Adrenal gland (tissue), 19 donors: ENCODE measurements at places on chromosomes 11 and 22. TPM values are rescaled to one million over a fixed set of nuclear protein-coding genes. Genes with fewer than 3 reads are reported as not detected.
A peak's percentile ranks its signal among the peaks of the same experiment; 100 is the strongest.

NDUFS3 gene
- 139 TPM for total RNA-seq

MAP6 gene
- 21.6 TPM for total RNA-seq

NFAM1 gene
- 0.44 TPM for total RNA-seq

MYEOV gene
- total RNA-seq = not detected

CCDC15 gene
- 4.0 TPM for total RNA-seq

MRGPRE gene
- not detected for total RNA-seq

GRCh38 chr11:94751786-94752185, 16.4 kb upstream of the AMOTL1 start:
- no peaks in the 10 kb centered on the region for H3K36me3 ChIP-seq
- H3K27me3 ChIP-seq = no peaks in the 10 kb centered on the region
- no peak for DNase-seq
- H3K27ac ChIP-seq = no peak overlapping the region
- H3K4me1 ChIP-seq = peaks cover 10% of the 10 kb centered on the region

- H3K27me3 ChIP-seq = peaks cover 4% of the 10 kb centered on the region
- no peaks in the 10 kb centered on the region for H3K4me1 ChIP-seq
- DNase-seq = no peak
- H3K36me3 ChIP-seq = peaks cover 10% of the 10 kb centered on the region
- H3K4me3 ChIP-seq = peak overlapping the region; percentile 56
These were observed 4.1 kb downstream of the LRRC32 start for GRCh38 chr11:76666408-76666807.

- H3K4me1 ChIP-seq = peaks cover 10% of the 10 kb centered on the region
- no peaks in the 10 kb centered on the region for H3K36me3 ChIP-seq
- H3K4me3 ChIP-seq = no peak overlapping the region
- DNase-seq = no peak
- no peak overlapping the region for H3K27ac ChIP-seq
- H3K27me3 ChIP-seq = no peaks in the 10 kb centered on the region
These were observed 49.7 kb downstream of the TBC1D22A start for GRCh38 chr22:46812034-46812605.

DNA sequence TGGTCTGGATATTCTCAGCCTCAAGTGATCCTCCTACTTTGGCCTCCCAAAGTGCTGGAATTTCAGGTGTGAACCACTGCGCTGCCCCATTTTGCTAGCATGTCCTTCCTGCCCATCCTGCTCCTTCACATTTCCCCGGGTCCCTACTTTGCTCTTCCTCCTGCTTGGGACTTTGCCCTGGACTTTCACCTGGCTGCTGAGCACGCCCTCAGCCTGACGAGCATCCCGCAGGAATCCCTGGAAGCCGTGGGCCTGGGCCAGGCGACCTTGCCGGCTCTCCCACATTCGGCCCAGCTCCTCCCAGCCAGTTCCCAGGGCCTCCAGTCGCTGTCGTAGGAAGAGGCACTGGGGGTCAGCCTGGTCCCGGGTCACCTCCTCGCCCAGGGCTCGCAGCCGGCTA, 22.6 kb upstream of the RBM4B start:
- no peak overlapping the region for H3K4me3 ChIP-seq
- no peaks in the 10 kb centered on the region for H3K4me1 ChIP-seq
- DNase-seq = no peak
- peaks cover 25% of the 10 kb centered on the region for H3K36me3 ChIP-seq
- H3K27me3 ChIP-seq = no peaks in the 10 kb centered on the region

DNA sequence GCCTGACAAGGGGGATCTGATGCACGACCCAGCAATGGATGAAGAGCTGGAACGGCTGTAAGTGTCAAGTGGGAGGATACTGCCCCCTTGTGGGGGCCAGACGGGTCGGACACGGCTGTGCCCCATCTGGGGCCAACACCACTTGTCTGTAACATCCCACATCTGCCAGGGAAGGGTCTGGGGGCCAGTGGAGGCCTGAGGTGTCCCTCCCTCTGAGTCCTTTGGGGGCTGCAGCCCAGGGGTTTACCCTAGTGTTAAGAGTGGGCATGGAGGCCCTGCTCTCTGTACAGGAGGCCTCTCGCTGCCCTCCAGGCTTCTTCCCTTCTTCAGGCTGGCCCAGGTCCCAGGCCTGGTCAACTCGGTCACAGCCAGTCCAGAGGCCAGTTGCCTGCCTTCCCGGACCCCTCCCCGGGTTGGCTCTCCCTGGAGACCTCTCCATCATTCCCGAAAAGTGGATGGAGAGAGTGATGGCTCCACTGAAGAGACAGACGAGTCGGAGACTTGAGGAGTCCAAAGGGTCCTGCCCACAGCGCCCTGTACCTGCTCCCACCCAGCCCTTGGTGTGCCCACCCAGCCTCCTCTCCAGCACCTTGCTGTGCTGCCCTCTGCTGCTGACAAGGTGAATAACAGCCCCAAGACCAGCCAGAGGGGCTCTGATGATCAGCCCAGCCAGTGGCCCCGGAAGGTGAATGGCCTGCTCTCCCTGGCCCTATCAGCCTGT, 15.4 kb downstream of the ARFGAP2 start:
- H3K36me3 ChIP-seq = peaks cover 28% of the 10 kb centered on the region
- DNase-seq = peak; percentile 74
- H3K4me1 ChIP-seq = peaks cover 5% of the 10 kb centered on the region
- no peak overlapping the region for H3K4me3 ChIP-seq

GRCh38 chr11:71481101-71481960, 28.3 kb downstream of the NADSYN1 start:
- H3K36me3 ChIP-seq = no peaks in the 10 kb centered on the region
- H3K27ac ChIP-seq = no peak overlapping the region
- H3K27me3 ChIP-seq = no peaks in the 10 kb centered on the region
- H3K4me3 ChIP-seq = no peak overlapping the region

- H3K27ac ChIP-seq = peak overlapping the region; percentile 95
- no peaks in the 10 kb centered on the region for H3K27me3 ChIP-seq
- no peaks in the 10 kb centered on the region for H3K4me1 ChIP-seq
- H3K36me3 ChIP-seq = peaks cover 67% of the 10 kb centered on the region
These were observed 14.5 kb downstream of the PCSK7 start for GRCh38 chr11:117217141-117218084.

GRCh38 chr11:130533871-130534270, 85.4 kb downstream of the ADAMTS15 start:
- H3K4me1 ChIP-seq = no peaks in the 10 kb centered on the region
- H3K27me3 ChIP-seq = no peaks in the 10 kb centered on the region
- DNase-seq = no peak
- H3K4me3 ChIP-seq = no peak overlapping the region

GRCh38 chr11:57762235-57762861, 746 bp downstream of the CTNND1 start:
- no peaks in the 10 kb centered on the region for H3K27me3 ChIP-seq
- no peaks in the 10 kb centered on the region for H3K36me3 ChIP-seq
- DNase-seq = no peak
- peak overlapping the region; percentile 35 for H3K4me3 ChIP-seq
- peak overlapping the region; percentile 94 for H3K27ac ChIP-seq
- H3K4me1 ChIP-seq = peaks cover 36% of the 10 kb centered on the region

DNA sequence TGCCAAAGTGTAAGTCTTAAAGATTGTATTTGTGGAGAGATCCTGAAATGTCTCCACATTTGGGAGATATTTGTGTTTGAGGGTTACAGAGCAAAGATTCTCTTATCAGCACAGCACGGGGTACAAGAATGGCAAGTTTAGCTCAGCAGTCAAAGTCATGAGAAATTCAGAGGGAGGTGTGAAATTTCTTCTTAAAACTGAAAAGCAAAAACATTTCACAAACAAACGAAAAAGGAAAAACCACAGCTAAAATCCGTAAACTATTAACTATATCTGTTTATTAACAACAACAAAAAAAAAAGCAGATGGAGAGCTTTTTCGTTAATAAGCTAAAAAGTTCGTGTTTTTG, 40.9 kb upstream of the ETS1 start:
- no peak overlapping the region for H3K4me3 ChIP-seq
- H3K27me3 ChIP-seq = no peaks in the 10 kb centered on the region
- H3K4me1 ChIP-seq = peaks cover 3% of the 10 kb centered on the region
- DNase-seq = no peak
- H3K36me3 ChIP-seq = no peaks in the 10 kb centered on the region
- peak overlapping the region; percentile 30 for H3K27ac ChIP-seq

DNA sequence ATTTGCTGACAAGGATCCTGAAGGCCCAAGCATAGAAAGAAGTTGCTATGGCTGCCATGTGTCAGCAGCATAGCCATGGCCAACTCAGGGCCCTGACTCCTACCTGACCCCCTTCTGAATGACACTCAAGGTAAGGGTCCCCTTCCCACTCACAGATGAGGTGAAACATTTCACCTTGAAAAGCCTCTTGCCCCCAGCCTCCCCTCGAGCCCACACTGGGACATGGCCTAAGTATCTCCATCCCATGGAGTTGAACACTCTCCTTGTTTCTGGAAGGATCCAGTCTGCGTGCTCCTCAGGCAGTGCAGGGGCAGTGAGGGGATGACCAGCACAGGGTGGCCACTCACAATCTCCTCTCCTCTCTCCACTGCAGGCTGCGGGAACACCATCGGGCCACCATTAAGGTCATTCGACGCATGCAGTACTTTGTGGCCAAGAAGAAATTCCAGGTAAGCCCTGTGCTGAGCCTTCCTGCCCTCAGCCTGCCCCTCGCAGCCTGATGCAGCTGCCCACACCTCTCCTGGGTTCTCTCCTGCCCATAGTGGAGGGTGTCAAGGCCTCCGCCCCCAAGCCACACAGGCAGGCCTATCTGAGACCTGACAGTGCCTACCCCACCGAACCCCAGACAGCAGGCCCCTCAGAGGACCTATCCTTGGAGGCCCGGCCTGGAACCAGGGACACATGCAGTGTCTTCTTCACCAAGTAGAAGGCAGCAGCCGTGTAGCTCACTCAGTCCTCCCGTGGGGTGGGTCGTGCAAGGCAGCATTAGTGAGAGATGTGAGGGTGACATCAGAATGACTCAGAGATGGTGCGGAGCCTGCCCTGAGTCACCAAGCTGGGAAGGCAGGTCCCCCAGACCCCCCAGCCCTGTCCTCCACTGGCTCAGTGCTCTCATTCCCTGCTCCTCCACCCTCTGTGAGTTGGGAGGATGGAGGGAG, 68.9 kb upstream of the KCNQ1OT1 start:
- H3K4me1 ChIP-seq = no peaks in the 10 kb centered on the region
- peak overlapping the region; percentile 61 for H3K27ac ChIP-seq
- no peaks in the 10 kb centered on the region for H3K27me3 ChIP-seq
- H3K4me3 ChIP-seq = no peak overlapping the region
- DNase-seq = peak; percentile 82

DNA sequence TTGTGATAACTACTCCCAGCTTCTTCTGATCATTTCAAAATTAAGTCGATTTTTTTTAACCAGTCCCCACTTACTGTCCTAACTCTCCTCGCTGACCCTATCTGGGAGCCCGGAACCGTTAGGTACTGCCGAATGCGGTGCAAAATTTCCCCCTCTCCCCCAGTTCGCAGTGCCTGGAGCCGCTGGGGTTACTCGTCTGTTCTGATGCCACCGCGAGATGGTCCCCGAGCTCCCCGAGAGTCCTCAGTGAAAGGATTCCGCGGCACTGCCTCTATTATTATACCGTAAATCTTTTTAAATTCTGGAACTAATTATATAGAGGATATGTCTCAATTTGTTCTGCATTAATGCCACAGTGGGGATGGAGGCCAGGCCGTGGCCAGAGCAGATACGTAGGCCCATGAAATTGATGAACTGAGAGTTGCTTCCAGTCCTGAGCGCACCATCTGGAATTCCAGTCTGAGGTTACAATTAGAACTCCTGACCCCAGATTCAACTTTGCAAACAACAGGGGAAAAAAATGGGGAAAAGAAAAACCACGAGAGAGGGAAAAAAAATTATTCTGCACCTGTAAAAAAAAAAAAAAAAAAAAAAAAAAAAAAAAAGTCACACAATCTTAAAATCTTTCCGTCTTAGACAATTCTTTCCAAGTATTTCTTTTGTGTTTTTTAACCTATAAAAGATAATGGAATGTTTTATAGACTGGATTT, 4.3 kb upstream of the WT1 start:
- no peak overlapping the region for H3K4me3 ChIP-seq
- H3K27me3 ChIP-seq = peaks cover 84% of the 10 kb centered on the region
- no peak overlapping the region for H3K27ac ChIP-seq
- H3K36me3 ChIP-seq = no peaks in the 10 kb centered on the region

DNA sequence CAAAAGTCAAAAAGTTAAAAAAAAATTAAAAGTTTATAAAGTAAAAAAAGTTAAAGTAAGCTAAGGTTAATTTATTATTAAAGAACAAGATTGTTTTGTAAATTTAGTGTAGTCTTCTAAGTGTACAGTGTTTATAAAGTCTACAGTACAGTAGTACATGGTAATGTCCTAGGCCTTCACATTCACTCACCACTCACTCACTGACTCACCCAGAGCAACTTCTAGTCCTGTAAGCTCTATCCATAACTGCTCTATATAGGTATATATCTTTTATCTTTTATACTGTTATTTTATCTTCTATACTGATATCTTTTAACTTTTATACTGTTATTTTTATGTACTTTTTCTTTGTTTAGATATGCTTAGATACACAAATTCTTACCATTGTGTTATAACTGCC, 11.2 kb downstream of the C2CD3 start:
- peaks cover 12% of the 10 kb centered on the region for H3K36me3 ChIP-seq
- H3K27ac ChIP-seq = no peak overlapping the region
- no peak for DNase-seq

GRCh38 chr11:115184901-115185300, 319.3 kb downstream of the CADM1 start:
- no peaks in the 10 kb centered on the region for H3K36me3 ChIP-seq
- no peak for DNase-seq
- H3K4me3 ChIP-seq = no peak overlapping the region
- no peaks in the 10 kb centered on the region for H3K27me3 ChIP-seq
- H3K27ac ChIP-seq = no peak overlapping the region

DNA sequence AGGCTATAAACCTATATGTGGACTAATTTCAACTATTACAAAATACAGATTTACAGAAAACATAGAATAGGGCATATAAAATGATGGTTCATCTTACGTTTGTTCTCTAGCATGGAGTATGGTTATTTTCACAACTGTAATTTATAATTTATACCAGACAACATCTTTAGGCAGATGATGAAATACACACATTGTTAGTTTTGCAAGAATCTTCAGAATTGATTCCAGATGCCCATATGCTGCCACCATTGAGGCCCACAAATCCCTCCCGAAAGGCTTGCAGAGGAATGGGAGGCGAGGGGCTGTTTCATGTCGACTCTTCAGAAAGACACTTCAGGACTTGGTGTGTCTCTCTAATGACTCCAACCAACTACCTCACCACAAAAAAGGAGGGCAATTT, 6.2 kb downstream of the PTPN5 start:
- H3K4me1 ChIP-seq = no peaks in the 10 kb centered on the region
- H3K27me3 ChIP-seq = peaks cover 14% of the 10 kb centered on the region
- H3K4me3 ChIP-seq = no peak overlapping the region
- DNase-seq = no peak

DNA sequence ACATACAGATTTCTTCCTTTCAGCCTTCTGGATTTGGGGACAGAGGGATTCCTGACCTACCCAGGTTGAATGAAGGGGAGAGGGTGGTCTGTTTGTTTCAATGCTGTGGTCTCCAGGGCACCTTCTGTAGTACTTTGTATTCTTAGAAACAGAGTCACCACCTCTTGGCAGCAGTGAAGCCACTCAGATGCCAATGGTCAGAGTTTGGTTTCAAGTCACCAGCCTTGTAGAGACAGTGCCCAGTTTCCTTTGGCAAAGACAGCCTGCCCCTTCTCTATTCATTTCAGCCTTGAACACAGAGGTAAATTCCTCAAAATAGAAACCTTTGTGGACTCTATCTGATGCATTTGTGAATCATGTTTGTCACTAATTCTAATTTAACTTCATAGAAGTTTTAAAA, 111.7 kb upstream of the RASSF10 start:
- H3K27me3 ChIP-seq = no peaks in the 10 kb centered on the region
- no peak overlapping the region for H3K4me3 ChIP-seq
- H3K36me3 ChIP-seq = peaks cover 2% of the 10 kb centered on the region

GRCh38 chr11:1348146-1348795, 38.8 kb upstream of the TOLLIP start:
- no peak overlapping the region for H3K4me3 ChIP-seq
- H3K4me1 ChIP-seq = no peaks in the 10 kb centered on the region
